Kidney tubule cell (primary cell): ENCODE measurements at places on chromosomes 4 and X.

- DNase-seq, result no peak
Measured at GRCh38 chrX:67538383-67538782, 5.4 kb upstream of the AR start.

- DNase-seq, result peak; percentile 75
Measured at GRCh38 chr4:40915318-40916217, 165.8 kb downstream of the NSUN7 start.

DNA sequence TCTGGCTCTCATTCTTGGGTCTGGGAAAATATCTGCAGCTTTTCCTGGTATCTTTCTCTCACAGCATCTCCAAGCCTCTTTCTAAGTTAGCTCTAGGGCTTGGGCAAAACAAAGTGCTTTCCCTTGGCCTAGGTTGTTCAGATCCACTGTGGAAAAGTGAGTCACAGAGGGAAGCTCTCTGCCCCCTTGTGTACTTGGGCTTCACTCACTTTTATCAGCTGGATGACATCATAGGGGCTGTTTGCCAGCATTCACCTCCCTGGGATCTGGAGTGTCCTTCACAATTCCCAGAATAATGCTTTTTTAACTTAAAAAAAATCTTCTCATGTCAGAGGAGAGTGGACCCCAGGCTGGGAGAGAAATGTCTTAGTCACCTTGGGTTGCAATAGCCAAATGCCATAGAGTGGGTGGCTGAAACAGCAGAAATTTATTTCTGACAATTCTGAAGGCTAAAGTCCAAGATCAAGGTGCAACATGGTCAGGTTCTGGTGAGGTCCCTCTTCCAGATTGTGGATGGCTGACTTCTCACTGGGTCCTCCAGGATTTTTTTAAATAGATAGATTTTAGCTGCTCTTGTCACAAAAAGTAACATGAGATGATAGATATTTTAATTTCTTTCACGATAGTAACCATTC, 247.8 kb downstream of the SH2D1A start:
- DNase-seq, result peak; percentile 45

DNA sequence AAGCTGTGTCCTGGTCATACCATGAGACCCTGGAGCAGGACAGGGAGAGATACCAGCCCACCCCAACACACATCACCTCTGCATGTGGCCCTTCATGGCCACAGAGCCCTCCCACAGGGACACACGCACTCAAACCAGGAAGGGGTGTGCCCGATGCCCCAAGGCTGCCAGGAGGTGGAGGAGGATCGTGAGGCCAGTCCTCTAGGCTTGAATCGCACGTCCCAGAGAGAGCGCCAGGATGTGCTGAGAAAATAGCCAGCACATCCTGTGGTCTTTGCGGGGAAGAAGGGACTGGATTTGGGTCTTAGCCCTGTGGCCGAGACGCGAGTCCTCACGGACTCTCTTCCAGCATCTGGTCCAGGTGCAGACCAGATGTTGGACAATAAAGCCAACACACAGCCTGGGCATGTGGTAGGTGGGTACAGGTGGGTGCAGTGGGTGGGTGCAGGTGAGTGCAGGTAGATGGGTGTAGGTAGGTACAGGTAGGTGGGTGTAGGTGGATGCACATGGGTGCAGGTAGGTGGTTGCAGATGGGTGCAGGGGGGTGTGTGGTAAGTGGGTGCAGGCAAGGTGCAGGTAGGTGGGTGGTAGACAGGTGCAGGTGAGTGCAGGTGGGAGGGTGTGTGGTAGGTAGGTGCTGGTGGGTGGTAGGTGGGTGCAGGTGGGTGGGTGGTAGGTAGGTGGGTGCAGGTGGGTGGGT, 94.3 kb upstream of the AFAP1 start:
- DNase-seq, result no peak

DNA sequence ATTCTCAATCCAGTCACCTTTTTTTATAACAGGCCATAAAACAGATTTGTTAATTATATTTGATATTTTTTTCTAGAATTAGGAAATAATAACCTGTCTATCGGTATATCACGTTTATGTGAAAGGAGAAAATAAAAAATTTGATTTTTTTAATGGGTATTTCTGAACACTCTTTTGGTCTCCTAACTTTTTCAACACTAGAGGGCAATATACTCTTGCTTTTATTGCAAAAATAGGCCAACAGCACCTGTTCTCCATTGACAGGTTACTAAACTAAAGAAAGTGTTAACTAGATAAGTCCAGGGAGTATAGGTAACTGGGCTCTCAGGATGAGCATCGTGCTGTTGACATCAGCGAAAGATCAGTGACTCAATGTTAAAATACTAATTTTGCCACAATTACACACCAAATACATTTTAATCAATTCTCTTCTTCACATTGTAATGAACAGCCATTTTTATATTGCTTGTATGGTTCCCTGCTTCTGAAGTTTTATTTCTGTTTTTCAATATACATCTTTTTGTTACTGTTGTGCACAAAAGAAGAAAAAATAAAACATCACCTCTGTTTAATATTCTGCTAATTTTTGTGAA, 22.8 kb downstream of the NDST4 start:
- peak; percentile 43 for DNase-seq

- DNase-seq, result peak; percentile 52
Measured at GRCh38 chrX:154056770-154057241, 37.1 kb upstream of the IRAK1 start.
